Esophagus muscularis mucosa (tissue), 4 donors: ENCODE measurements at places on chromosomes 16 and 17. TPM values are rescaled to one million over a fixed set of nuclear protein-coding genes. Genes with fewer than 3 reads are reported as not detected.

KIF2B gene
- total RNA-seq, result not detected

FNDC8 gene
- not detected for total RNA-seq

EPOP gene
- total RNA-seq, result 0.42 TPM

OR1A1 gene
- not detected for total RNA-seq

FBXW10 gene
- total RNA-seq, result 0.42 TPM

SLC16A11 gene
- 0.26 TPM for total RNA-seq

MKS1 gene
- total RNA-seq, result 6.2 TPM

HBA1 gene
- total RNA-seq, result 98.6 TPM

GALR2 gene
- 0.50 TPM for total RNA-seq

- peaks cover 87% of the 10 kb centered on the region for H3K4me1 ChIP-seq
- peak overlapping the region; percentile 91 for H3K4me3 ChIP-seq
- H3K36me3 ChIP-seq, result peaks cover 22% of the 10 kb centered on the region
- no peak for DNase-seq
- H3K27me3 ChIP-seq, result no peaks in the 10 kb centered on the region
Measured at GRCh38 chr17:40345161-40345993, 19.2 kb downstream of the GJD3 start.

DNA sequence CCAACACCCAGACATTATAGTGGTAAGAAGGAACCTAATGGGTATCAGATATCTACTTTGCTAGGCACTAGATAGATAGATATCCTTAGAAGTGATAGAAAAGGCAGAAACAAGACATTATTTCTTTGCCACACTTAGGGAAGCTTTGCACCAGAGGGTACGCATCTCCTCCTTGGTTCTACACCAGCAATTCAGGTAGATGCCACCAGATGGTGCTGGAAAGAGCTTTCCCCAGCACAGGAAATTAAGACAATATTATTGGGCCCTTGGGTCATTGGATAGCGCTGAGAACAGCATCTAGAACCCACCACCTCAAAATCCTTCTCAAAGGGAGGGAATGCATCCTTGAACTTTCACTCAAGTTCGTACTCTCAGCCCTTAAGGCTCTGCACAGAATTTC is 173.8 kb upstream of the CCL2 start:
- peak; percentile 3 for DNase-seq
- H3K4me3 ChIP-seq, result no peak overlapping the region
- no peak overlapping the region for H3K27ac ChIP-seq
- H3K4me1 ChIP-seq, result no peaks in the 10 kb centered on the region

- H3K36me3 ChIP-seq, result peaks cover 47% of the 10 kb centered on the region
- H3K27me3 ChIP-seq, result no peaks in the 10 kb centered on the region
- no peak for DNase-seq
- peaks cover 34% of the 10 kb centered on the region for H3K4me1 ChIP-seq
- peak overlapping the region; percentile 99 for H3K27ac ChIP-seq
- peak overlapping the region; percentile 93 for H3K4me3 ChIP-seq
Measured at GRCh38 chr17:68514831-68515635, 2.8 kb downstream of the PRKAR1A start.

DNA sequence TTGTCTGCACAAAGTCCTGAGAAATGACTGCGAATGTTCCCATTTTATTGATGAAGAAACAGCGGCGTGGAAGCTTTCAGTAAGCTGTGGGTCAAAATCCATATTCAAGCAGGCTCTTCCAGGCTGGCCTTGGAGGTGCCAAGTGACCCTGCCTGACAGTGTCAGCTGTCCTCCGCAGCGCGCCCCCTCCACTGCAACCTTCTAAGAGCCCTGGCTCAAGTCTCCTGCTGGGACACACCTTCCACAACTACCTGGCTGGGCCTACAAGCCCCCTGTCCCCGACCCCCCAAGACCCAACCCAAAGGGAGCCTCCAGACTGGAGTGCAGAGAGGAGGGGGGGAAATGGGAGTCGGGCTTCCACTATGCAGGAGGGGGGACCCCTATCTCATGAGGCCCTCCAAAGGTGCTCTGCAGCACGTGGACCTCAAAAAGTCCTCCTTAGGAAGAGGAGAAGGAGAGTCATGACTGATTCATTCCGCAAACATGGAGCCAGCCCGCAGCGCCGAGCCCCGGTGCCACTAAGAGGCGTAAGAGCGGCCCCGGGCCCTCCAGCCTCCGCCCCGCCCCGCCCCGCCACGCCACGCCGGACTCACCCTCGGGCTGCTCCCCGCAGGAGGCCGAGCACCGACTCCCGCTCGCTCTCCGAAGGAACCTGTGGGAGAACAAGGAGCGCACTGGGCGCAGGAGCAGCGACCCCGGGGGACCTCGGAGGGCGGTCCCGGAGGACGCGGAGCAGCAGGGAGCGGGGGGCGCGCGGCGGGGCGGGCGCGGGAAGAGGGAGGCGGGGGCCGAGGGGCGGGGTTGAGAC is 574 bp downstream of the MPP3 start:
- H3K27me3 ChIP-seq, result no peaks in the 10 kb centered on the region
- peaks cover 39% of the 10 kb centered on the region for H3K36me3 ChIP-seq
- peak overlapping the region; percentile 76 for H3K27ac ChIP-seq
- H3K4me3 ChIP-seq, result peak overlapping the region; percentile 91
- no peak for DNase-seq

DNA sequence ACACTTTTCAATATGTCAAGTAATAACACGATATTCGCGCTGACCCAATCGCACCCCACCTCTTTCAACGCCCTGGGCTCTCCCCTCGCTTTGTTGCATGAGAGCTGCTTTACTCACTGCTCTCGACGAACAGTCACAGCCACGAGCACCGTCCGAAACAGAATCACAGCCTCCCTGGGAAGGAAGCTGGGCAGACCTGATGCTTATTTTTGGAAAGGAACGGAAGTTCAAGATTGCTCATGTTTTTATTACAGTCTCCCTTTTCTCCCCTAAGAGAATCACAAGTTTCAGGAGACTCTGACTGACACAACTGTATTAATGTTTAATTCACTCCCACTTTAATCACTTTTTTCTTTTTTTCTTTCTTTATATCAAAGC is 67.8 kb downstream of the ANKRD11 start:
- H3K27me3 ChIP-seq, result no peaks in the 10 kb centered on the region
- H3K4me3 ChIP-seq, result no peak overlapping the region
- H3K27ac ChIP-seq, result peak overlapping the region; percentile 31
- no peak for DNase-seq
- peaks cover 63% of the 10 kb centered on the region for H3K4me1 ChIP-seq

- H3K27ac ChIP-seq, result no peak overlapping the region
- H3K27me3 ChIP-seq, result no peaks in the 10 kb centered on the region
- no peak for DNase-seq
- H3K4me1 ChIP-seq, result peaks cover 3% of the 10 kb centered on the region
- no peaks in the 10 kb centered on the region for H3K36me3 ChIP-seq
Measured at GRCh38 chr16:17354141-17354601, 116.6 kb downstream of the XYLT1 start.

DNA sequence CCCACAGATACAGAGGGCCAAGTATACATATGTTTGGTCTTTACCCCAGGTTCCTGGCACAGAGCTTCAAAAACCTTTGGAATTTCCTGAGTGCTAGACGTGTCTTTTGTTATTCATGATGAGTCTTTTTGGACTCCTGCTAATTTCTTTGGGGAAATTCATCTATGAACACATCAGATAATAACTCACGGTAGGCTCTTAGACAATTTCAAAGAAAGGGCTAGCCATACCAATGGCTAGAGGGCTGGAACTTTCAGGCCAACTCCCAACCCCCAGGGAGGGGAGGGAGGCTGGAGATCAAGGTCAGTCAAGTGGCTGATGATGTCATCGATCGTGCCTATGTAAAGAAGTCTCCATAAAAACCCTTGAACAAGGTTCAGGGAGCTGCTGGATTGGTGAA is 101.9 kb downstream of the STX8 start:
- no peak overlapping the region for H3K27ac ChIP-seq
- H3K27me3 ChIP-seq, result no peaks in the 10 kb centered on the region
- DNase-seq, result peak; percentile 66
- H3K4me1 ChIP-seq, result peaks cover 22% of the 10 kb centered on the region
- H3K36me3 ChIP-seq, result no peaks in the 10 kb centered on the region

DNA sequence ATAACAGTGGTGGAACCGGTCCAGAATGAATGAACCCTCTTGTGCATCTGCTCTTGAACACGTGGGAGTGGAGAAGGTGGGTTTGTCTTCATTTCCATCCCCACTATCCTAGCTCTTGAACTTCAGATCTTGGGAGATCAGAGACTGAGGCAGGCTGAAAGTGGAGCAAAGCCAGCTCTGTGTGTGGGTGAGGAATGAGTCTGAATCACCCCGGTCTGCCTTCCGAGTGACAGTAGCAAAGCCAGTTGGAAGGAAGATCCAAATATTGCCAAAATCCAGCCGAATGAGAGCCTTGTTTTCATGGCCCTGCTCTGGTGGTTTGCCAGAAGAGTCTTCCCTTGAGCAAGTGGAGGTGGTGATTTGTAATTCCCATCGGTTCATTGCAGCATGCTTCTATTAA is 29.0 kb upstream of the ASIC2 start:
- H3K36me3 ChIP-seq, result no peaks in the 10 kb centered on the region
- H3K27ac ChIP-seq, result no peak overlapping the region
- H3K4me3 ChIP-seq, result no peak overlapping the region
- H3K4me1 ChIP-seq, result no peaks in the 10 kb centered on the region
- no peak for DNase-seq
- H3K27me3 ChIP-seq, result no peaks in the 10 kb centered on the region

DNA sequence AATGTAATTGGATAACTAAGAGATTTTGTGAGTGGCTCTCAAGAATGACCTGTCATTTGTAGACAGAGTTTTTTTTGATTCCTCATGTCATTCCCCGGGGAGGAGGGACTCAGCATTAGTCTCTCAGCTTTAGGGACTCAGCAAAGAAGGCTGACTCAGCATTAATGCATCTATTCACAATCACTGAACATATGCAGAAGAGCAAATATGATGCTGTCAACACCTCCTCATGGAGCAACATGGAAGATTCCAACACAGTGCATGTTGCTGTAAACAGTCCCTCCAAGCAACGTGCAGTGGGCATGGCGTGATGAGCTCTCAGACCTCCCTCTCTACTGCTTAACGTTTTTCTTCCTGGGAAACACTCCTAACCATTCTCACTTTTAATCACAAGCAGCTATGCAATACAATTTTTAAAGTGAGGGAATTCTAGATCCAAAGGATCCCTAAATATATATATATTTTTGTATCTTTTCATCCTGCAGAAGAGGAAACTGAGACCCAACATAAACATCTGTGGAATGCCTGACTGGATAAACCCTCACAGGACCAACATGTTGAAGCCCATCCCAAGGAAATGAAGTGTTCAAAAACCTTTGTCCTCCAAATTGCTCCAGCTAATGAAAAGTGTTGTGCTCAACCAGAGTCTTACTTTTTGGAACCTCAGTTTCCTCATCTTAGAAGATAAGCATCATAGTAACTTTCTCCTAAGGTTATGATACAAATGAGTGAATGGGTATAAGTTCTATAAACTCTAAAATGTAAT is 38.9 kb downstream of the TMEM100 start:
- no peak for DNase-seq
- no peaks in the 10 kb centered on the region for H3K27me3 ChIP-seq
- no peaks in the 10 kb centered on the region for H3K36me3 ChIP-seq
- H3K4me3 ChIP-seq, result no peak overlapping the region

DNA sequence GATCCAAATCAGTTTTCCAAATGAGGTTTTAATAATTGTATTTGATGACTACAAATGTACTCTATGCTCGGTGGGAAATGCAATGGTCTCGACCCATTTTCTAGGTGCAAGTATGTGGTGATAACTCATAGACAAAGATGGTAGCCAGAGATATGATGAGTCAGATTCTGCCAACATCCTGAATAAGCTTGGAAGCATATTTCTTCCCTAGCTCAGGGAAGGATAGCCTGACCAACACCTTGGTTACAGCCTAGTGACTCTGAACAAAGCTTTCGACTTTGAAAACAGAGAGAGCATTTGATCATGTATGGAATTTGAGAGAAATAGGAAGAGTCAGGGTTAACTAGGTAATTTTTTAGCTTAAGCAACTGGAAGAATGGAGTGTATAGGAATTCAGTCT is 128.3 kb upstream of the MYOCD start:
- no peak overlapping the region for H3K27ac ChIP-seq
- DNase-seq, result no peak
- no peaks in the 10 kb centered on the region for H3K27me3 ChIP-seq

DNA sequence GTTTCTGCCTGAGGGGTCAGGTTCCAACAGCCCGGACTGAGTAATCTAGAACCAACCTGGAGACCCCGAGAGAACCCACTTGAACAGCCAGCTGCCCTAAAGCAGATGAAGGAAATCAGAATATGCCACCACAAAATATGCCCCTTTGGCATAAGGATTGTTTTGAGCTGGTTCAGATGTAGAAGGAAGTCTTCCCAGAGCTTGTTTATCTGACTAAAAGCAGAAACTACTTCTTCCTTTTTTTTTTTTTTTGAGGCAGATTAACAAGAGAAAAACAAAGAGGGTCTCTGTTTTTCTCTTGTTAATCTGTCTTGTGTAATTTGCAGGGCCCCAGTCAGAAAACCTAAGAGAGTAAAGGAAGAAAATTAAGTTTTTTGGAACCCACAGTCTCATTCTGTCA is 53.0 kb downstream of the PECAM1 start:
- no peak overlapping the region for H3K4me3 ChIP-seq
- DNase-seq, result no peak
- H3K27ac ChIP-seq, result no peak overlapping the region
- no peaks in the 10 kb centered on the region for H3K27me3 ChIP-seq
- peaks cover 52% of the 10 kb centered on the region for H3K36me3 ChIP-seq
- H3K4me1 ChIP-seq, result peaks cover 31% of the 10 kb centered on the region

GRCh38 chr17:6303664-6304063 is 131.3 kb downstream of the AIPL1 start:
- no peaks in the 10 kb centered on the region for H3K36me3 ChIP-seq
- H3K27ac ChIP-seq, result no peak overlapping the region
- no peak overlapping the region for H3K4me3 ChIP-seq
- H3K4me1 ChIP-seq, result no peaks in the 10 kb centered on the region
- no peak for DNase-seq
- H3K27me3 ChIP-seq, result no peaks in the 10 kb centered on the region
